ENCODE measurements at places on chromosomes 5 and 9. TPM values are rescaled to one million over a fixed set of nuclear protein-coding genes. Genes with fewer than 3 reads are reported as not detected.

ADGRD2 gene
- total RNA-seq, result not detected

DNA sequence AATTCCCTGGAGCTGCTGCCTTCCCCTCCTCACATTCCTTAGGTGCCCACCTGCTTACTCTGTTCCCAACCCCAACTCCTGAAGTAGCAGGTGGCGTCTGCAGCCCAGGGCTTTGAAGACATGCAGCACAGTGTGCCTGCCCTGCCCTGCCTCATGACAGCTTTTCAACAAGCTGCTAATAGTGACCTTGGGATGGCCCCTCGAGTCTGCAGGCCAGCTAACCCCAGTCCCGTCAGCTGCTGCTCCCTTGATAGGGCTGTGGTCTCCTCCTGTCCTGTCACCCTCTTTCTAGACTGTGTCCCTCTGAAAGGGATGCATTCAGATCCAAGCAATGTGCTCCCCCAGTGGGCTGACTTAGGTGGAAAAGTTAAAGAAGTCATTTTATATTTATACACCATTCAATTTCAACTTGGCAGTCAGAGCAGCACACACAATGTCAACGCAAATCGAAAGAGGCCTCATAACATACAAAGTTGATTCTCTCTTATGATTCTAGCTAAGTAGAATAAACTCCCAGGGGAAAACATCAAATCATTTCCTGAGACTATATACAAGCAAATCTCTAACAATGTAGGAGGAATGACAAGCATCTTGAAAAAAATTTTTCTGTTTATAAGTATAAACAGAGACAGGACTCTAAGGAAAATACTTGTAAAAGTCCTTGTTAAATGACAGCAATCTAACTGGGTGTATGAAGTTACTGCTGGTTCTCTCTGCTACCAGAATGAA lies 37.9 kb downstream of the ADRB2 start:
- DNase-seq, result no peak

F2R gene
- total RNA-seq, result 38.7 TPM

DNA sequence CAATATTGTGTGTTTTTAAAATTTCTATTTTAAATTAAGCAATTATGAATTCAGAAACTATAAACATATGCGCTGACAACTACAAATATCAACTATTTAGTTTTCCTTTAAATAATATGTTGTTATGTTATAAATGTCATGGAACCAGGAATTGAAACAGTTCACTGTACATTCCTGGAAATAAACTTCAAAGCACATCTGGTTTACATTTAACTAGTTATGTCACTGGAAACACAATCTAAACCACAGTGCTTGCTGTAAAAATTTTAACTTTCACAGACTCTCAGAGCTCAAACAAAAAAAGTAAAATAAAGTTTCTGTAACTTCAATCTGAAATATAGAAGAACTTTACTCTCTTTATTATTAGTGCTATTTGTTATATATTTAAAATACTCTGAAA lies 179.2 kb downstream of the FBN2 start:
- no peak for DNase-seq

IL17B gene
- not detected for total RNA-seq

GRCh38 chr9:75054368-75055001 lies 26.4 kb upstream of the CARNMT1 start:
- no peak for DNase-seq

DNA sequence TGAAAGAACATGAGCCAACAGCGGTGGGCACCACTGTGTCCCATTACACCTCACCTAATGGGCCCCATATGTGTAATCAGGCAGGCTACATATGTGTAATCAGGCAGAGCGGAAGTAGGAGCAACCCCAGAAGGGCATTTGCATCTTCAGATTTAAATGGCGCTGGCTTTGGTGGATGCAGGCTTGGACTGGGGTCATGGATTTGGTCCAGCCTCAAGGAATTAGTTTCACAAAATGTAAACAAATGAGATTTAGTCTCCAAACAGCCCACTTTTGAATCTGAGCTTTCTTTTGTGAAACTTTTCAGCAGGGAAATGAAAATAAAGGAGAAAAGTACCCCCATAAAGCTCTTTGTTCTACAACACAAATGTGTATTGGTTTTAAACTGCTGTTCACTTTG lies 161.3 kb downstream of the LPAR1 start:
- no peak for DNase-seq

- no peak for DNase-seq
Observed at GRCh38 chr5:69238760-69239251, 4.1 kb downstream of the CDK7 start.

TERT gene
- not detected for total RNA-seq

CATSPER3 gene
- not detected for total RNA-seq

DNA sequence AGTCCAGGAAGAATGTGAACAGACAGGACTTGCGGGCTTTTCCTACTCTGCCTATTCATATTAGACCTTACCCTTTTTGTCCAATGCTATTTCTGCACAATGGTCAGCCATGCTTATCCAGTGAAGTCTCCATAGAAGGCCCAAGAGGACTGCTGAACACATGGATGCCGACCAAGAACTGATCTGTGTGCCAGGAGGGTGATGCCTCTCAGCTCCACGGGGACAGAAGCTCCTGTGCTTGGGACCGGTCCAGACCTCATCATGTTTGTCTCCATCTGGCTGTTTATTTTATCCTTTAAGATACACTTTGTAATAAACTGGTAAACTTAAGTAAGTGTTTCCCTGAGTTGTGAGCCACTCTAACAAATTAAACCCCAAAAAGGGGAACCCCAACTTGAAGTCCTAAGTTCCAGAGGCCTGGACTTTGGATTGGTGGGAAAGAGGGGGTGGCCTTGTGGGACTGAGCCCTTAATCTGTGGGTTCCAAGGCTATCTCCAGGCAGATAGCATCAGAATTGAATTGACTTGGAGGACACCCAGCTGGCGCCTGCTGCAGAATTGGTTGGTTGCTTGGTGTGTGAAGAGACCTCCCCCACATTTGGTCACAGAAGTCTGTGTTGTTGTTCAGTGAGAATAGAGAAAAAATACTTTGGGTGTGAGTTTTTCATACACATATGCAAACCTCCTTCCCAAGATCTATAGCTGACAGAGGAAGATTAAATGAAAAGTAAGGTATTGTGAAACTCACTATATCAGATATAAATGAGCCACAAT lies 57.9 kb upstream of the ANKH start:
- DNase-seq, result no peak

SHISAL2B gene
- total RNA-seq, result not detected

DDX4 gene
- not detected for total RNA-seq

GRCh38 chr9:124298646-124299235 lies 41.0 kb downstream of the NEK6 start:
- DNase-seq, result no peak
